C1 segment of cervical spinal cord (tissue), 14 donors: ENCODE measurements at places on chromosomes 1 and 21.

GRCh38 chr1:207922554-207922953 lies 11.6 kb upstream of the CD34 start:
- no peak for DNase-seq

GRCh38 chr1:190452272-190452848 lies 25.3 kb downstream of the BRINP3 start:
- no peak for DNase-seq

- DNase-seq: no peak
Measured at GRCh38 chr1:150183061-150183460, 33.3 kb downstream of the PLEKHO1 start.

GRCh38 chr1:157996433-157996832 lies 3.0 kb downstream of the KIRREL1 start:
- DNase-seq: no peak

- DNase-seq: no peak
Measured at GRCh38 chr1:72100771-72101170, 181.6 kb downstream of the NEGR1 start.

DNA sequence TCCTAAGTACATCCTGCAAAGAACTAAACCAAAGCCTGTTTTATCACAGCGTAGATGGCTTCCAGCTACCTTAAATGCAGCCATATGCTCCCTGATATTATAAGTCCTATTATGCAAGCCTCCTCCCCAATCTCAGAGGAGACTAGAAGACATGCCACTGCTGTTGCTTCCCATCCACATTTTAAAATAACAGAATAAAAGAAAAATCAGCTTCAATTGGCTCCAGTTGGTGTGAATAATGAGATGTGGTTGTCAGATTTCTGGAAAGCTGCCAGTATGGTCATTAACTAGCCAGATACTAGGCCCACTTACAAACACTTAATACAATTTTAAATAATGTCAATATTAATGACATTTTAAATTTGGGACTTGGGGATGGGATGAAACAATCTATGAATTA lies 25.7 kb downstream of the WARS2 start:
- DNase-seq: no peak

- DNase-seq: no peak
Measured at GRCh38 chr1:27566462-27567145, 37.3 kb downstream of the AHDC1 start.

DNA sequence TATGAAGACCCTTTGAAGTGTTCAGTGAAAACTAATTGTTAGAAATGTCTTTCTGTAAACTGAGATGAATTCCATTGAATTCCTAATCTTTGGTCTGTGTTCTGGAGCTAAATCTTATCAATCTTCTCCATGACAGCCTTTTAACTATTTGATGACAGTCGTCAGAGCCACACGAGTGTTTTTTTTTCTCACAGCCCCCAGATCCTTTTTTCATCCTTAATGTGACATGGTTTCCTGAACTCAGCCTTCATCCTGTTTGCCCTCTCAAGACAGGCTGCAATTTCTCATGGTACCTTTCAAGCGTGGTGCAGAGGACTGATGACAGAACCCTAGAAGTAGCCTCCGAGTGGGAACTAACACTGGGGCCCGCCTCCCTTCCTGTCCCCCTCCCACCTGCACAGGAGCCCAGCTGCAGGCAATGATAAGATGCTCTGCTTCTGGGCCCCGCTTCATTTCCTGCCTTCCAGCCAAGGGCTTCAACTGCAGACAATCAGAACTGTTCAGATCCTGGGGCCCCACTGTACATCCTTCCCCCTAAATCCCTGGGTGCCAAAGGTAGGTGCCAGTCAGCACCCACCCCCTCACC lies 114.6 kb upstream of the VAV3 start:
- no peak for DNase-seq
